ENCODE measurements at places on chromosomes 1 and 21.

GRCh38 chr1:205630651-205631009, 1.2 kb downstream of the ELK4 start:
- no peak for DNase-seq

DNA sequence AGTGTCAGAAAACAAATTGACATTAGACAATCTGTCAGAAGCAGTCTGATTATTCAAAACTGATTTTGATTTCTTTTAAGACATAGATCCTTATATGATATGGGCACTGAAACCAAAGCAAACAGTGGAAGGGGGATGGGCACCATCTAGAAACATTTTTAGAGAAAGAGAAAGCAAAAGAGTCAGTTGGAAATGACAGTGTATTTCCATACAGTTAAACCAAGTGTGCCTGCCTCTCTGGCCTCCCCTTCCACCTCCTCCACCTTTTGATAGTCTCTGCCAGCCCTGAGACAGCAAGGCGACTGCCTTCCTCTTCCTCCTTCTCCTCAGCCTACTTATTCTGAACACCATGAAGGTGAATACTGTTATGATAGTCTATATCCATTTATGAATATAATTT, 949.7 kb downstream of the AMY1C start:
- DNase-seq: no peak

DNA sequence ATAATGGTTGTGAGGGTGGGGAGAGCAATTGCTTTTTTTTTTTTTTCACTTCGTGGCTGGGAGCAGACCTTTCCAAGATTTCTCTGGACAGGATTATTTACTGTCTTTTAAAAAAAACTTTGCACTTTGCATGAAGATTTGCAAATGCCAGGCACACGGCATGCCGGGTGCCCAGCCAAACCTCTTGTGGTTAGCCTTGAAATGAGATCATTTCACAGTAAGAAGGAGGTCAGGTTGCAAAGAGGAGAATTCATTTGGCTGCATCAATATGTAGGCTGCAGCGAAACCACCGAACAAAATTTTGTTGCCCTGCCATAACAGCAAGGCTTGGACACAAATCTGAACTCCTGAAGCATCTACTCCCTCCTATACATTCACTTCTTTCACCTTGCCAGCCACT, 36.5 kb upstream of the KCND3 start:
- DNase-seq: no peak

DNA sequence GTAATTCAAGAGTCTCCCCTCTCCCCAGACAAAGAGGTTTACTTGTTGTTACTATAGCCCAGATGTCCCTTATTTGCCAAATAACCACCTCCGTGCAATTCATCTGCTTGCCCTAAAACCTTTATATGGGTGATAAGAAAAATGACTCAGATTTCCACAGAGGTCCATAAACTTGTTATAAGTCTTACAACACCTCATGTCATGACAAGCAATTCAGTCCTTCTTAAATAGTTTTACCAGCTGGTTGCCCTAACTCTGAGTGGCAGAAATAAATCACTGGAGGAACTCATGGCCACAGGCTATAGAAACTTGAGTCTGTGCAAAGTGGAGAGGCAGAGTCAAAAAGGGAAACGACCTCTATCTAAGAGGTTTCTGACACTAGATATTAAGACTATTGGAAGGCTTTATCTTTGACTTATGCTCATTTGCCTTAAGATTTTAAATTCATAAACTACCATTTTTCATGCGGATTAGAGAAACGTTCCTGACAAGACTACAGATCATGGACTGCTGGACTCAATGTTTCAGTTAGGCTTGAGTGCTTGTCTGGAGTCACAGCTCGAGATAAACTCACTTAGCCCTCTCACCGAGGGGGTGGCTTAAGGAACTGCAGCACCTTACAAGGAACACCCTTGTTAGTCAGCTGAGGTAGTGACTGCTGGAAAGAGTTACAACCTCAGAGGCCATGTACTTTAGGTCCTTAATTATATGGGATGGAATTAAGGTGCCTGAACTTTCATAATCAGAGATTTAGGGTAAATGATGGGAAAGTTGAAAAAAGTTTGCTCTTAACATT, 662.5 kb upstream of the USP24 start:
- peak; percentile 47 for DNase-seq

DNA sequence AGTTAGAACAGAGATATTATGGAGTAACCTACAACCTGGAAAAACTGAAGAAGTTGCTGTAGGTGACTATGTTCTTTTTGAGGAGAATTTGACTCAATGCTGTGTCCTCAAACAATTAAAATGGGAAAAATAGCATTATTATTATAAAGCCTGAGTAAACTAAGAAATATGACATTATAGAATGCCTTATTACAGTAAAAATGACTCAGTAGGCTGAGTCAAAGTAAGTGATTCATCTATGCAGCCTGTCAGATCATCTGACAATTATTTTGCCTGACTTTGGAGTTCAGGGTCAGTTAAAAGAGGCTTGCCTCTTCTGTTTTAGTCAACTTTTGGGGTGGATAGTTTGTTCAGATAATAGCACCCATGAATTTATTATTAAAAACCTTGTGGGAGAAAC, 150.8 kb upstream of the PTGFR start:
- DNase-seq: peak; percentile 87

DNA sequence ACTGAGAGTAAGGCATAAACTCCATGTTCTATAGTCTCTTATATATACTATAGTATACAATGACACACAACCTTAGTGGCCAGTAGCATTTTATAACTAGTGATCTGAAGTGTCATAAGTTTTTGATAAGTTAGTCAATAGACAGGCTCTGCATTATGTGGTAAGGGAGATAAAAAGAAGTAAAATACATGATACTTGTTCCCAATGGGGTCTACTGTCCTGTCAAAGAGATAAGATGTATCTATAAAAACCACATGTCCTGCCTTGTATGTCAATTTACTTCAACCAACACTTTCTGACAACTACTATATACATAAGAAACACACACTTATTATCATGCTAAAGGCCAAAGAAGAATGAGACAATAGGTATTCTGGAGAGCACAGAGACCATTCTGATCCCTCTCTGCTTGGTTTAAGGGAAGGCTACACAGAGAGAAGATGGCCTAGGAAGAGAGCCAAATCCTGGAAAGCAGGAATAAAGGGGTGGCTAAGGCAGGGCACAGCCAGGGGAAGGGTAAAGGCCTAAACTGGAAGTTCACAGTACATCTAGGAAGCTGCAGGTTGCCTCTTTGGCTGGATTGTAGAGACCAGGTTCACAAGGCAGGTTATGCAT, 91.4 kb downstream of the LYST start:
- no peak for DNase-seq

- DNase-seq: peak; percentile 40
These were observed 98.4 kb downstream of the DIRAS3 start for GRCh38 chr1:67952071-67952470.

GRCh38 chr1:43510621-43511020, 20.1 kb upstream of the PTPRF start:
- no peak for DNase-seq

DNA sequence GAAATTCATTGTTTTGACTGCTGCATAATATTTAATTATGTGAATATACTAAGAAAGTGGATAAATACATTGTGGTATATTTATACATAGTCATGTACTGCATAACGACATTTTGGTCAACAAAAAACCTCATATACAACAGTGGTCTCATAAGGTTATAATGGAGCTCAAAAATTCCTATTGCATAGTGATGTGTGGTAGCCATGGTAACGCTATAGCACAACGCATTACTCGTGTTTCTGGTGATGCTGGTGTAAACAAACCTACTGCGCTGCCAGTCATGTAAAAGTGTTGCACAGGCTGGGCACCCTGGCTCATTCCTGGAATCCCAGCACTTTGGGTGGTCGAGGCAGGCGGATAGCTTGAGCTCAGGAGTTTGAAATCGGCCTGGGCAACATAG, 52.6 kb upstream of the NHLH2 start:
- no peak for DNase-seq

GRCh38 chr1:205925736-205926135, 17.5 kb downstream of the SLC26A9 start:
- DNase-seq: peak; percentile 89

DNA sequence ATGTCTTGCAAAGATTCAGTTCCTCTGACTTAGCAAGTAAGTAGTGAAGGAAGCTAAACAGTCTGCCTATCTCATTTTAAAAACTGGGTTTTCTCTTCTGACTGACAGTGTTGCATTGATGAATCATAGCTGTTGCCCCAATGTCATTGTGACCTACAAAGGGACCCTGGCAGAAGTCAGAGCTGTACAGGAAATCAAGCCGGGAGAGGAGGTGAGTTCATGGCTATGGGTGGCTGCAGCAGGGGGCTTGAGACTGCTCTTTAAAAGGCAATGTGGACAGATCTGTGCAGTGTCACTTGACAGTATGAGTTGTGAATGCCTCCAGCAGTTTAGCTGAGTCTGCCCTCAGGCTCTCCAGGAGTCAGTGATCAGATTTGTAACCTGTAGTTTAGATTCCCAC, 46.6 kb downstream of the SMYD2 start:
- DNase-seq: no peak

- DNase-seq: peak; percentile 71
These were observed 117.7 kb upstream of the SLC44A3 start for GRCh38 chr1:94702442-94702815.

GRCh38 chr1:236450779-236451178, 56.7 kb downstream of the EDARADD start:
- DNase-seq: no peak
